ENCODE measurements at places on chromosomes 5 and 9. TPM values are rescaled to one million over a fixed set of nuclear protein-coding genes. Genes with fewer than 3 reads are reported as not detected.

GRCh38 chr9:15416880-15417279 lies 5.8 kb upstream of the SNAPC3 start:
- H3K4me1 ChIP-seq, result 0 out of 2 replicates have a peak, but pooled peaks cover 6% of the 10 kb centered on the region
- no peaks in the 10 kb centered on the region for H3K36me3 ChIP-seq
- H3K4me3 ChIP-seq, result no peak overlapping the region
- no peak overlapping the region for H3K27ac ChIP-seq
- H3K27me3 ChIP-seq, result no peaks in the 10 kb centered on the region
- peak; percentile 76 for DNase-seq

DNA sequence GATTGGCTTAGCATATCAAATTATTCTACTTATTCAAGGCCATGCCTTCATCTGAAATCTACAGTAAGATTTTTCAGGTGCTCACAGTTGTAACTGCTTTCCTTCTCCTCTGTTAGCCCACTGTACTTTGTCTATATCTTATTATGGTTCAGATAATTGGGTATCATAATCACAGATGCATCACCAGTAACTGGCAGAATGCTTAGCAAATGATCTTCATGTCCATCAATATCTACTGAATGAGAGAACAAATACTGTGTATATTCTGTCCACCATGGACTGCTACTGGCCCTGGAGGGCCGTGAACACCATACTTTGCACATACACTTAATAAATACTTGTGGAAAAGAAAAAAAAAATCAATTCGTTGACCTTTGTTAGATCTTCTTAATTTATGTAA lies 96.2 kb downstream of the MEF2C start:
- no peak overlapping the region for H3K4me3 ChIP-seq
- no peak for DNase-seq
- no peaks in the 10 kb centered on the region for H3K36me3 ChIP-seq
- H3K27me3 ChIP-seq, result no peaks in the 10 kb centered on the region
- H3K4me1 ChIP-seq, result peaks cover 21% of the 10 kb centered on the region
- no peak overlapping the region for H3K27ac ChIP-seq

IL3 gene
- total RNA-seq, result not detected

DNA sequence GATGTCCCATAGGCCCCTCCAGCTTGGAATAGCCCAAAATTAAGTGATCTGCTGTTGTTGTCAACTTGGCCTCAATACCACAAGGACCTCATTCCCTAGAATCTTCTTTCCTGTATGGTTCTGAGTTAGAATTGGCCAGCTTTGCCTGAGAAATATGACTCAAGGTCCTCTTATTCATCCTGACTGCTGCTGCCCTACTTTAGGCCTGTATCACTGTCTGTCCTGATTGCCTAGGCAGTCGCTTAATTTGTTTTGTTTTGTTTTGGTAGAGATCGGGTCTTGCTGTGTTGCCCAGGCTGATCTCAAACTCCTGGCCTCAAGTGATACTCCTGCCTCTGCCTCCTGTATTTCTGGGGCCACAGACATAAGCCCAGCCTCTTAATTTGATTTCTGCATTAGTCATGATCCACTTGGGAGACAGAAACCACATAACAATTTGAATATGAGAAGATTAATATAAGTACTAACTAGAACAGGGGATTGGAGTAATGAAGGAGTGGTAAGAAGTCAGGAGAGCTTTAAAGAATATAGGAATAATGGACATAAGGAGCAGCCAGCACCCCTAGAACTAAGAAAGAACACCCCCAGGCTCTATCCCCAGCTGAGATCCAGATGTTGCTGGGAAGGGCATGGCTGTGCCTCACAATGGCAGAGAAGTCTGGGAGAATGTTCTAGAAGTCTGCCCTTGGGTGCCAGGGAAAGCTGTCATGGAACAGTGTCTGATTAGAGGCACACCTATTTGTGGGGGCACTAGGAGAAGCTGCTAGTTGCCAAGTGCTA lies 4.6 kb downstream of the TEX53 start:
- no peak overlapping the region for H3K27ac ChIP-seq
- no peak overlapping the region for H3K4me3 ChIP-seq
- H3K27me3 ChIP-seq, result no peaks in the 10 kb centered on the region
- H3K4me1 ChIP-seq, result peaks cover 4% of the 10 kb centered on the region
- H3K36me3 ChIP-seq, result no peaks in the 10 kb centered on the region

GRCh38 chr9:118459913-118460312 lies 755.7 kb downstream of the TLR4 start:
- H3K27ac ChIP-seq, result no peak overlapping the region
- no peaks in the 10 kb centered on the region for H3K36me3 ChIP-seq
- no peaks in the 10 kb centered on the region for H3K27me3 ChIP-seq
- no peak overlapping the region for H3K4me3 ChIP-seq
- DNase-seq, result no peak
- peaks cover 13% of the 10 kb centered on the region for H3K4me1 ChIP-seq

DNA sequence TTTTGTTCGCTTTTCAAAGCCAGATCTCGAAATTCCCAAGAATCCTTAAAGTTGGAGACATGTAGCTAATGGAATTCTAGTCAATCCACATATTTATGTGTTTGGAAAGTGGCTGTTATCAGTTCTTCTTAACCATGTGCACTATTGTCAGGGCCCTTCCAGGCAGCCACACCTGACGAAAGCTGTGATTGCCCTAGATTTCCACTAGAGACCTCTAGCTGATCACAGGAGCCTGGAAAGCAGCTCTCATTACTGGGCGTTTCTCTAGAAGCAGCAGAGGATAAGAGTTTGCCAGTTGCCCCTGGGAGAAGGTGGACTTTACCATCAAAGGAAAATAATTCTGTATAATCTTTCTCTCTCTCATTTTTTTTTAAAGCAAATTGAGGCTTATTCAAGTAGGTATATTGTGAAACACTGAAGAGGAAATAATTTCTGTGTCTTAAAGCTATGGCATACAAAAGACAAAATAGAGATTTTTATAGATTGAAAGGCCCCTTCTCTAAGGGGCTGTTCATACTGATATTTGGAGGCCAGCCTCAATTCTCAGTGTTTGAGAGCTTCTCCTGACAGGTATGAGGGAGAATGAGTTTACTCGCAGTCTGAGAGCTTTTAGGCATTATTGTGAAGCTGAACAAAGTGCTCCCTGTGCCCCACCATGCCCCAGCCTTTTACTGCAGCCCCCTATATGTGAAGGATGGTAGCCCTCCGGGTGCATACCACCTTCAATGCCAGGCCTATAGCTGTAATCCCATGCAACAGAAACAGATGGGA lies 405.4 kb upstream of the ACTBL2 start:
- no peaks in the 10 kb centered on the region for H3K36me3 ChIP-seq
- H3K27ac ChIP-seq, result no peak overlapping the region
- H3K4me3 ChIP-seq, result no peak overlapping the region
- peak; percentile 74 for DNase-seq
- no peaks in the 10 kb centered on the region for H3K27me3 ChIP-seq
- peaks cover 35% of the 10 kb centered on the region for H3K4me1 ChIP-seq

GRCh38 chr9:135811801-135812200 lies 95.5 kb downstream of the CAMSAP1 start:
- no peaks in the 10 kb centered on the region for H3K4me1 ChIP-seq
- no peaks in the 10 kb centered on the region for H3K27me3 ChIP-seq
- no peak for DNase-seq
- H3K4me3 ChIP-seq, result no peak overlapping the region
